ENCODE measurements at places on chromosomes 16 and 17. TPM values are rescaled to one million over a fixed set of nuclear protein-coding genes. Genes with fewer than 3 reads are reported as not detected.

TNFRSF13B gene
- total RNA-seq = not detected

DNA sequence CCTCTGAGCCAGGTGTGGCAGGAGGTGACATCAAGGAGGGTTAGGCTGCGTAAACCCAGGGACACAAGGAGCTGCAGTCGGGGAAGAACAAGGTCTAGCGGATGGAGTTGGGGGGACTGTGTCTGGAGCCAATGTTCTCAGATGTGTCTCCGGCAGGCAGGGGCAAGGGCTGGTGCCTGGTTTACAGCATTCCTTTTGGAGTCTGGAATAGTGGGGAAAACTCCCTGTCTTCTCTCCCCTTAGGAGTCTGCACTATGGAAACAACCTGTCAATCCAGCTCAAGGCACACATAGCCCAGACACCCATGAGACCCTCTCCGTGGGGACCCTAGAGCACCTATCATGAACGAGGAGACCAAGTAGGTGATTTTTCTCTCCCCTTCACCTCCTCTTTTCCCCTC, 27.5 kb downstream of the NLRC5 start:
- H3K27ac ChIP-seq = no peak overlapping the region
- no peak overlapping the region for H3K4me3 ChIP-seq
- no peak for DNase-seq
- no peaks in the 10 kb centered on the region for H3K27me3 ChIP-seq

DNA sequence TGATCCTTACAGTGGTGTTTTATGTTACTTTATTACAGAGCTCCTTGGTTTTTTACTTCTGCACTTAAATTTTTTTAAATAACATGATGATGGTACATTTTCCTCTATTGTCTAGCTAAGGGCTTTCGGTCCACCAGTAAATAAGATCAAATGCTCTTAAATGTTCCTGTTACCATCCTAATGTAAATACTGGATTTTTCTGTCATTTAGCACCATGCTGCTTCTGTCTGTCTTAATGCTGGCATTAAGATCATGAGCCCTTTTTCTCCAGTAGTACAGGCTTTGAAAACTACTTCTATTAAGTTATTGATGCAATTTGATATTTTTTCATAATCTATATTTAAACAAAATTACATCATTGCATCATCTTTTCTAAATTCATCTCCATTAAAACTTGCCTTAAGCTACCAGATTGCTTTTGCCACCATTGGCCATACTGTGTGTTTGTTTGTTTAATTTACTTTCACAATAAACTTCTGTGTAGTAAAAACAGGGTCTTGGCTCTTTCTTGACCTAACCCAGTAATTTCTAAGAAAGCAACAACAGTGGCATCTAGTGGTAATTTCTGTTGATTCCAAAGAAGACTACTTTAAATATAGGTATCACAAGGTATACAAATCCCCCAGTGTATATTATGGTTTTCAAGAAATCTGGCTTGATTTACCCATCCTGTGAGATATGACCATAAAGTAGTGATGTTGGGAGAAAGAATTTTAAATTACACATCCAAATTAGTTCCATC, 9.0 kb upstream of the PHAF1 start:
- H3K4me3 ChIP-seq = no peak overlapping the region
- H3K27ac ChIP-seq = no peak overlapping the region
- H3K4me1 ChIP-seq = no peaks in the 10 kb centered on the region

GRCh38 chr17:66625311-66625767, 209.6 kb upstream of the CACNG5 start:
- H3K4me1 ChIP-seq = no peaks in the 10 kb centered on the region
- no peaks in the 10 kb centered on the region for H3K27me3 ChIP-seq
- no peaks in the 10 kb centered on the region for H3K36me3 ChIP-seq
- H3K27ac ChIP-seq = no peak overlapping the region
- DNase-seq = no peak
- no peak overlapping the region for H3K4me3 ChIP-seq

GRCh38 chr17:21125862-21126261, 902 bp upstream of the DHRS7B start:
- no peaks in the 10 kb centered on the region for H3K27me3 ChIP-seq
- no peaks in the 10 kb centered on the region for H3K4me1 ChIP-seq
- no peak for DNase-seq
- H3K27ac ChIP-seq = no peak overlapping the region
- no peak overlapping the region for H3K4me3 ChIP-seq
- no peaks in the 10 kb centered on the region for H3K36me3 ChIP-seq

MRPS7 gene
- 32.9 TPM for total RNA-seq

DNA sequence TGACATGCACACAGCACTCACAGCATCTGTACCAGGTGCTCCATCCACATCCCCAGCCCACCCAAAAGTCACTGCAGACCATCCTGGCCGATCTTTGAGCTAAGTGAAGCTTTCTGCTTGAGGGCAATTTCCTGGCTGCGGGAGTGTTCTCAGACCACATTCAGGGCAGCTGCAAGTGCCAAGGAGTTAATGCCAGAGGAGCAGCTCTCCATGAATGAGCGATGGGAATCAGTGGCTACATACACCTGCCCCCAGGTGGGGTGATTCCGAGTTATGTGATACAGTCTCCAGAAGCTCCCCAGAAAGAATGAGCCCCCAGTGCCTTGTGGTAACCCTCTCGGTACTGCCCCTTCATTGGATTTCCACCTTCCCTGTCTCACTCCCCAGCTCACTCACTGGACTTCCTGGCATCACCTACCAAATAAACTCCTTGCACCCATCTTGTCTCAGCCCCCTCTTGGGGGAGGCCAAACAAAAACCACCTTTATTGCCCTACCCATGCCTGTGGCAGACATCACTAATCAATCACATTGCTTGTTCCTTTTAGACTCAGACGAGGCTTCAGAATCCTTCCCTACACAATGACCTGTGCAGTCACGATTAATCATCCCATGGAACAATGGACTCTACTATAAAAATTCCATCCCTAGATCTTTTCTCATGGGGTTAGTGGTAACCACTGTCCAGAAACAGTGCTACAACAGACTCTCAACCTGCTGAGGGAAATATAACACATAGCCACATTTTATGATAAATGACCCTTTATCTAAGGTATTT, 121.1 kb downstream of the IRX5 start:
- H3K36me3 ChIP-seq = no peaks in the 10 kb centered on the region
- no peak overlapping the region for H3K4me3 ChIP-seq
- no peak overlapping the region for H3K27ac ChIP-seq
- peaks cover 8% of the 10 kb centered on the region for H3K27me3 ChIP-seq

GABARAP gene
- total RNA-seq = 272 TPM

DNA sequence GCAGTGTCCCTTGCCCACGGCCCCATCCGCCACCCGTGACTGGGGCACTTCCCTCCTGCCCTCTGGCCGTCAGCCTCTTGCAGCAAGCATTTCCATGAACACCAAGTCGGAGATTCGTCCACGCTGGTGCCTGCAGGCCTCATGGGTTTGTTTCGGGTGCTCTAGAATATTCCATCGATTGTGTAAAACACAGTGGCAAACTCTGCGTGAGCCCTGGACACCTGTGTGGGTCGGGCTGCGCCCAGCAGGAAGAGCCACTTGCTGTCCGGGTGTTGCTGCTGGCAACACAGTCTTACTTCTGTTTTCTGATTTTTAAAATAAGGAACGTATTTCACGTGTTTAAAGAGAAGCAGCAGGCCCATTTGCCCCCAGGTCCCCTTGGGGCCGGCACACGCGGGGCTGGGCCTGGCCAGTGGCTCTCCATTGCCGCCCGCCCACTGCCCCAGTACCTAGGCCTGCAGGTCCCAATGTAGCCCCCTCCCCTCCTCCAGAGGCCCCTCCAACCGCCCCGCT, 10.0 kb downstream of the CYBC1 start:
- no peaks in the 10 kb centered on the region for H3K27me3 ChIP-seq
- no peaks in the 10 kb centered on the region for H3K36me3 ChIP-seq
- H3K4me1 ChIP-seq = no peaks in the 10 kb centered on the region
- no peak for DNase-seq
- H3K4me3 ChIP-seq = no peak overlapping the region

PRDM7 gene
- total RNA-seq = not detected

DNA sequence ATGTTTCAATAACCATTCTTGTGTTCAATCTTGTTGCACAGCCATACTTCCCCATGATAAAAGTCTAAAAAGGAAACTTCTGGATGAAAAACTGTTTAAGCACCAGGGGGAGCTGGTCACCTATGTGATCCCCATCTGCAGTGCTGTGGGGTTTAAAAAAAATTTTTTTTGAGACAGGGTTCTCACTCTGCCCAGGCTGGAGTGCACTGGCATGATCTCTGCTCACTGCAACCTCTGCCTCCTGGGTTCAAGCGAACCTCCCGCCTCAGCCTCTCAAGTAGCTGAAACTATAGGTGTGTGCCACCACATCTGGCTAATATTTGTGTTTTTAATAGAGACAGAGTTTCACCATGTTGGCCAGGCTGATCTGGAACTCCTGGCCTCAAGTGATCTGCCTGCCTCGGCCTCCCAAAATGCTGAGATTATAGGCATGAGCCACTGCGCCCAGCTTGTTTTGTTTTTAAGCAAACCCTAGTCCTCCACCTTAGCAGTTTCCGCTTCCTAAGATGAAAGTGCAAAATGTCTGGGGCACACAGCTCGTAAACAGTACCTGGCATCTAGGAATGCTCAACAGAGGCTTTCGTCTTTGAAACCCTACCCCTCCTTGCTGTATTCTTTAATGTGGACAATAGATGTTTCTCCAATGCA, 25.4 kb downstream of the DNAJA2 start:
- DNase-seq = no peak
- H3K36me3 ChIP-seq = no peaks in the 10 kb centered on the region
- H3K4me1 ChIP-seq = no peaks in the 10 kb centered on the region
- H3K4me3 ChIP-seq = no peak overlapping the region
- H3K27me3 ChIP-seq = no peaks in the 10 kb centered on the region

GRCh38 chr17:82203920-82204319, 8.7 kb downstream of the CCDC57 start:
- H3K4me1 ChIP-seq = peaks cover 4% of the 10 kb centered on the region
- no peak for DNase-seq
- H3K36me3 ChIP-seq = no peaks in the 10 kb centered on the region
- H3K27ac ChIP-seq = no peak overlapping the region
- H3K27me3 ChIP-seq = no peaks in the 10 kb centered on the region

IL21R gene
- 0.37 TPM for total RNA-seq

DNA sequence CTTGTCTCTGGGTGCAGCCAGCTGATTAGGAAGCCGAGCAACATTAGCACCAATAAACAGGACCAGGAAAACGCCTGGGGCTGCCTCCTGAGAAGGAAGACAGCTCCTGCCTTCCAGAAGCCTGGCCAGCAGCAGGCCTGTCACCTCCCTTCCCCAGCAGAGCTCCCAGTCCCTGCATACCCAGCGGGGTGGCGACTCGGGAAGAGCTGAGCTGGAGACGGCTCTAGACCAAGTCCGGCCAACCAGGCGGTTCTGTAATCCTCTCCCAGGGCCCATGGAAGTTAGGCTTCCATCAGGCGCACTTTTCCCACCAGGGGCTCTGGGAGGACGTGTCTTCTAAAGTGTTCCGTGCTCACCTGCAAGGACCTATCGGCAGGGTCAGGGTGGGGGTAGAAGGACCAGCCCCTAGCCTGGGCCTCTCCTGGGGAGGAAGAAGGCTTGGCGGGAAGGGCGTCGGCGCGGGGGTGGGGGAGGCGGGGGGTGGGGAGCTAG, 12.0 kb upstream of the CLUH start:
- no peak for DNase-seq
- no peaks in the 10 kb centered on the region for H3K27me3 ChIP-seq
- H3K4me1 ChIP-seq = no peaks in the 10 kb centered on the region

RASL10B gene
- total RNA-seq = 2.1 TPM

- peaks cover 5% of the 10 kb centered on the region for H3K4me1 ChIP-seq
- DNase-seq = no peak
- no peaks in the 10 kb centered on the region for H3K36me3 ChIP-seq
- no peaks in the 10 kb centered on the region for H3K27me3 ChIP-seq
- peak overlapping the region; percentile 1 for H3K27ac ChIP-seq
Measured at GRCh38 chr17:14739656-14740431, 439.0 kb downstream of the HS3ST3B1 start.

DNA sequence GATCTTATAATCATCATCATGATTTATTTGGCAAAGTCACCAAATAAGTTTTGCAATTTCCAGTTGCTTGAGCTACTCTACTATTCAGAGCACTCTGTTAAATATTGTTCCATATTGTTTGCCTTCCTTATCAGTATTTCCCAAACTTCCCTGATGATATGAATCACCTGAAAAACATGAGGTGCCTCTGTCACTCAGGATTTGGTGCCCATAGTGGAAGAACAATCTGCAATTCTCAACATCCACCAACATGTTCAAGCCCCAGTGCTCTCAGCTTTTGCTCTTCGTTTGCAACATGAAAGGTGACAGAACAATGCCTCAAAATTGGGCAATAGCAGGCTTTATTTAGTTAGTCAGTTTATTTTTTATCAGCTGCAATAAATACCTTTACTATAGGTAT, 28.6 kb upstream of the WSB1 start:
- H3K4me3 ChIP-seq = no peak overlapping the region
- no peak overlapping the region for H3K27ac ChIP-seq
- no peak for DNase-seq
- no peaks in the 10 kb centered on the region for H3K4me1 ChIP-seq

GUCY2D gene
- total RNA-seq = not detected

GAA gene
- total RNA-seq = 76.2 TPM

DNA sequence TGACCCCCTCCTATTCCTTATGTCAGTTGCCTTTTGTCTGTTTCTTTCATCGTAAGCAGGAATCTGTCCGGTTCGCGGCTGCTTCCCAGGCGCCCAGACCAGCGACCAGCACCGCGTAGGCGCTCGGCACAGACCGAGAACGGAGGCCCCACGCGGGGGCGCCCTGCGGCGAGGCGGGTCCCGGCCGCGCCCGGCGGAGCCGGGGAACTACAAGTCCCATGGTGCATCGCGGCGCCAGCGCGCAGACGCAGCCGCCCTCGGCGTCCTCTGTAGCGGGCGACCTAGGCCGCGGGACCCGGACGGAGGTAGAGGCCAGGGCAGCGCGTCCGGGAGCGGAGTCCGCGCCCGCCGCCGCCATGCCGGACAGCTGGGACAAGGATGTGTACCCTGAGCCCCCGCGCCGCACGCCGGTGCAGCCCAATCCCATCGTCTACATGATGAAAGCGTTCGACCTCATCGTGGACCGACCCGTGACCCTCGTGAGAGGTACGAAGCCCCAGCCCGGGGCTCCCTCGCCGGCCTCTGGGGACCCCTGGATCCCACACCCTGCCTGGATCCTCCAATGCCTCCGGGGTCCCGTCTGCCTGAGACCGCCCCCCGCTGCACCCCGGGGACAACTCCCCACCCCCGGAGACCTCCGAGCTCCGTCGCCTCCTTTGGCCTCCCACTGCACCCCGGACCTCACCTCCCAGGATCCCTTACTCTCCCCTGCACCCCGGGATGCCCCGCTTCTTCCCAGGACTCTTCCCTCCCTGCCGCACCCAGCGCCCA, at the start of gene NDUFB10:
Gene NDUFB10 (plus strand): TSS at position 270 of the 771 bp plus-strand sequence. CDS start 87 bp downstream, at position 357.
- DNase-seq = peak; percentile 96
- H3K27ac ChIP-seq = peak within 1 kb of the TSS; percentile 81
- peak within 1 kb of the TSS; percentile 77 for H3K4me3 ChIP-seq
- H3K36me3 ChIP-seq = no peaks in the 10 kb centered on the region

GRCh38 chr17:14302431-14303099, 1.7 kb downstream of the HS3ST3B1 start:
- DNase-seq = peak; percentile 90
- peak overlapping the region; percentile 89 for H3K4me3 ChIP-seq
- no peaks in the 10 kb centered on the region for H3K4me1 ChIP-seq
- no peaks in the 10 kb centered on the region for H3K27me3 ChIP-seq
